ENCODE measurements at places on chromosomes 4 and X. TPM values are rescaled to one million over a fixed set of nuclear protein-coding genes. Genes with fewer than 3 reads are reported as not detected.

Gene UGT2B17
- total RNA-seq, result not detected

- no peak for DNase-seq
Observed at GRCh38 chr4:112923516-112923915, 125.9 kb upstream of the ANK2 start.

GRCh38 chrX:135480076-135480475, 40.4 kb upstream of the INTS6L start:
- no peak for DNase-seq

GRCh38 chr4:76714226-76714625, 183.7 kb downstream of the SOWAHB start:
- no peak for DNase-seq

GRCh38 chr4:3786196-3786869, 20.1 kb downstream of the ADRA2C start:
- DNase-seq, result no peak

DNA sequence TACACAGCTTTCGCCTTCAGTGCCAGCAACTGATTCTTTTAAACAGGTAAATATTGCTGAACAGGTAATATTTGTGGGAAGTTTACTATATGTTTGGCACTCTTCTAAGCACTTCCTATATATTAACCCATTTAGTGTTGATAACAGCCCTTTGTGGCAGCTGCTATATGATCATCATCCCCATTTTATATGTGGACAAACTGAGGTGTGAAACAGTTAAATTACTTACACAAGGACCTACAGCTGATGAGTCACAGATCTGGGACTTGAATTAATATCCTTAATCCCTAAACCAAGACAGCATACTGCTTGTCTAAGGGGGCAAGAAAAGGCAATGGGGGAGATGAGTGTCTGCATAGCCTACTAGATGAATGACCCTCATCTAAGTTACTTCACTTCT, 2.9 kb downstream of the SMIM20 start:
- DNase-seq, result no peak

Gene MAGEC1
- 0.28 TPM for total RNA-seq

Gene SCML2
- 0.53 TPM for total RNA-seq

DNA sequence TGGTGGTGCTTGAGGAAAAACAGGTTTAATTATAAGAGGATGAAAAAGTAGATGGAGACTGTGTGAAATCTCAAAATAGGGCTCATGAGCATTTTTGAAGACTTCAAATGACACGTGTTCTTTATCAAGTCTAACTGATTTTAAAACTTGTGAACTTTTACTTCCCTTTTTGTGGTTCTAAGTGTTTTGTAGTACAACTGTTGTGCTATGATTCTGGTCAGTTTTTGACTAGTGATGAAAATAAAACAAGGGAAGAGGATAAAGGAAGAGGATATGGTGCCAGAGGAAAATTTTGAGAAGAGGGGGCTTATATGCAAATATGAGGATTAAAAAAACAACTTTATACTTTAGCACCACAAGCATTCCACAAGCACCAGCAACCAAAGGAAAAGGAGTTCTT, 644.0 kb downstream of the RPA4 start:
- DNase-seq, result no peak

- DNase-seq, result no peak
Observed at GRCh38 chrX:7205037-7205577, 57.2 kb upstream of the PUDP start.

Gene CDKL2
- 0.38 TPM for total RNA-seq

DNA sequence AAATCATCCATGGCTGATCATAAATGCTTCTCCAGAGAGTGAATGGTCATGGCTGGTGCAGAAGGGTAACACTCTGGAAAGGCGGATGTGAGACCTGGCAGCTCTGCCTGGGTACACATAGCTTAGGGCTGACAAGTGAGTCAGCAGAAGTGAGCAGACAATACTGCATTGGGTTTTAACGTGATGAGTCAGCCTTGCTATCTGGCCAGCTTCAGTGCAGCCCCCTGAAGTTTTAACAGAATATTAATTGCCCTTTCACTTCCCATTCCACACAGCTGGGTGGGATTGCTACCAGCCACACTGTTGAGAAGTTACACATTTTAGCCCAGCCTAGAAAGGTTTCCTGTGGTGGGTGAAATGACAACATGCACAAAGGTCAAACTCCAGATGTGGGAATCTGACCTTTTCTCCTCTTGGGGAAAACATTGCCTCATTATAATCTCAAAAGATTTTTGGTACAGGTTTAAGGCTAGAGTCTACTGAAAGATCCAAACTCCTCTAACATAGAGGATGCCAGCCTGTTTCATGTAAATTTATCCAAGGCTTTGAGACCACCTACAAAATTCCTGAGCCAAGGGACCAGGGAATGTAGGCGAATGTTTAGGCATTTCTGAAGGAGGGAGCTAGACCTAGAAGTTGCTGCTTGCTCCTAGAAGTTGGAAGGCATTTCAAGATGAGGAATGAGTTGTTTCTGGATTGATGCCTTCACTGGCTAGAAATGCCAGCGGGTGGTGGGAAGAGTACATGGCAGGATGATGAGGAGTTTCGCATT, 230.3 kb upstream of the PGRMC2 start:
- peak; percentile 76 for DNase-seq

Gene EREG
- total RNA-seq, result 0.46 TPM

DNA sequence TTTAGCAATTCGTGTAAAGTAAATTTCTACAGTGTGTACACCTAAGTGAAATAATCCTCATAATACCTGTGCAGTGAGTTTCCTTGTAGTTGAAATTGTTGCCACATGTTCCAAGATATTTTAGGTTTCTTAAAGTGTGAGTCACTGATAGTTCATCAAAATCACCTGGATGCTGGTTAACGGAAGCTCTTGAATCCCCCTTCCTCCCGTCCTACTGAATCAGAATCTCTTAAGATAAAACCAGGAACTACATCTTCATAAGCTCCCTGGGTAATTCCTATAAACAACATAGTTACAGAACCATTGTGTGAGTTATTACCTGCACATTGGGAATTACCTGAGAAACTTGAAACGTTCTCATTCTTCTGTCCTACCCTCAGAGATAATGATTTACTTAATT, 197.4 kb upstream of the HS3ST1 start:
- DNase-seq, result peak; percentile 86

Gene FGF5
- not detected for total RNA-seq

Gene CENPE
- total RNA-seq, result 28.7 TPM

Gene AFM
- not detected for total RNA-seq

DNA sequence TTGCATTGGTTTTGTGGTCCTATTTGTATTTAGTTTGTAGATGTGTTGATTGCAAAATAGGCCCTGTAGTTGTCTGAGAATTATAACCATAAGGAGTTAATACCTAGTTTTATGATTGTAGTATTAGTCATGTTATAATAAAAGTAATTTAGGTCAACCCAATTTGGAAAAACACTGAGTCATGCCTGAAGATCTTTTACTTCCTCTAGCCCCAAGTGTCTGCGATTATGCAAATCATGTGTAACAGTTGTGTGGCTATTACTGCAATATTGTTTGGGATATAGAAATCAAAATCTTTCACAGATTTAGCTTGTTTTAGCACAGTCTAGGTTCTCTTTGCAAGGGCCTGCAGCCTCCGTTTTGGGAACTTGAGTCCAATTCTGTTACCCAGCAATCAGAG, 12.6 kb downstream of the SRD5A3 start:
- DNase-seq, result peak; percentile 84

DNA sequence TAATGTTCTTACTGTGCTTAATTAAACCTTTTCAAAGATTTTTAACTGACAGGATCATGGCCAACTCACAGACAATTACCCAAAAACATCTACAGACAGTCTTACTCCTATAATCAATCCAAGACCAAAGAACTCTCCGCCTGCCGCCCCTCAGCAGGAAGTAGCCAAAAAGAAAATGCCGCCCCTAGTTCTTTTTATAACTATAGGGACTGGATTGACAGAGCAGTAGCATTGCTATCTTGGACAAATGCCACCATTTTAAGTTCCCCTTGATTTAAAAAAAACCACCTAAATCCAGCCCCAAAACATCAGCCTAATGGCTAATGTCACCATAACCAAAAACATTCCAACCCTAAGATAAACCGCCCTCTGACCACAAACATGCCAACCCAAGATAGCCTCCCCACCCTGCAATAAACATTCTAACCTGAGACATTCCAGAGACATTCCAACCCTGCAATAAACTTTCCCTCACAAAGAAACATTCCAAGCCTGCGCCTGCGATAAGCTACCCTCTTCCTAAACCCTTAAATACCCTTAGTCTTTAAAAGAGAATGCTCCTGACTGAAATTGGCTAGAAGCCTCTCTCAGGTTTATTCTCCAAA, 77.0 kb downstream of the COQ2 start:
- peak; percentile 61 for DNase-seq

DNA sequence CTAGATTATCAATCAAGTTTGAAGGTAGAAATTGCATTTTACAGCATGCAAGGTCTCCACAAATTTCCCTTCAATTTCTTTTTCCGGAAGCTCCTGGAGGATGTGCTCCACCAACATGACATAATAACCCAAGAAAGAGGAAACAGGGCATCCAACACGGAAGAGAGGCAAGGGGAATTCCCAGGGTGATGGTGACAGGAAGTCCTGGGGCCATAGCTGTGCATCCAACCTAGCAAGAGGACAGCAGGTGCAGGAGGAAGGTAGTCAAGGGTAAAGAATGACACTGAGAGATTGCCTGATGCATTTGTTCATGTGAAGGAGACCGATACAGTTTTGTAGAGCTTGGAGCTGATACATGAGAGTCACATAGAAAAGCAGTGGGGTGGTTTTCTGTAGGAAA, 115.7 kb upstream of the LSM6 start:
- DNase-seq, result no peak

- peak; percentile 11 for DNase-seq
Observed at GRCh38 chrX:19593690-19594089, 78.4 kb upstream of the MAP3K15 start.

Gene SMARCA1
- 92.6 TPM for total RNA-seq

All from PC-9 (cell line).